Caki2 (cell line): ENCODE measurements at places on chromosomes 16 and 17.
A peak's percentile ranks its signal among the peaks of the same experiment; 100 is the strongest.

- DNase-seq, result no peak
Observed at GRCh38 chr16:67666559-67667452, at the start of the genes C16orf86 and ENKD1. Gene C16orf86, plus strand, starts transcription at chr16:67666814. Its CDS starts 157 bp downstream, at chr16:67666971. Gene ENKD1, minus strand, starts transcription at chr16:67666750. Its CDS starts 308 bp downstream, at chr16:67666442.

DNA sequence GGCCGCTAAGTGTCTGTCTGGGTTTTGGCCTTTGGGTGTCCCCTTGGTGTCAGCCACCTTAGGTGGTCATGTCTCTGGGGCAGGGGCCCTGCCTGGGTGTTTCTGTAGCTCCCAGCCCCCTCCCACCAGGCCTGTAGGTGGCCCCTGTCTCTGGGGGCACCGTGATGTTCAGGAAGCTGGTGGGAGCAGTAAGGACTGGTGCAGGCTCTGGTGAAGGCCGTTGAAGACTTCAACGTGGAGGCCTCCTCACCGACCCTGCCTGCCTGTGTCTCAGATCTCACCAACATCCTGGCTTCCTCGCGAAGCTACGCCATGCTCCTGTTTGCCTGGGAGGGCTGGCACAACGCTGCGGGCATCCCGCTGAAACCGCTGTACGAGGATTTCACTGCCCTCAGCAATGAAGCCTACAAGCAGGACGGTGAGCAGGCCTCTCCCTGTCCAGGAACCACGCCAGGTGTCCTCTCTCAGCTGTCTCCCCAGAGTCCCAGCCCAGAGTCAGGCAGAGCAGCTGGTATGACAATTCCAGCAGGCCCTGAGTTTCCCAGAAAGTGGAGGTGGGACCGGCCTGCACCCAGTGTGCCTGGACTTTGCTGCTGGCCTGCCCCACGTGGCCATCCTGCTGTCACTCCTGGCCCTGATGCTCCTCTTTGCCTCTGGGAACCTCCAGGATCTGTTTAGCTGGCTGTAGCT, 2.8 kb downstream of the ACE start:
- DNase-seq, result no peak

DNA sequence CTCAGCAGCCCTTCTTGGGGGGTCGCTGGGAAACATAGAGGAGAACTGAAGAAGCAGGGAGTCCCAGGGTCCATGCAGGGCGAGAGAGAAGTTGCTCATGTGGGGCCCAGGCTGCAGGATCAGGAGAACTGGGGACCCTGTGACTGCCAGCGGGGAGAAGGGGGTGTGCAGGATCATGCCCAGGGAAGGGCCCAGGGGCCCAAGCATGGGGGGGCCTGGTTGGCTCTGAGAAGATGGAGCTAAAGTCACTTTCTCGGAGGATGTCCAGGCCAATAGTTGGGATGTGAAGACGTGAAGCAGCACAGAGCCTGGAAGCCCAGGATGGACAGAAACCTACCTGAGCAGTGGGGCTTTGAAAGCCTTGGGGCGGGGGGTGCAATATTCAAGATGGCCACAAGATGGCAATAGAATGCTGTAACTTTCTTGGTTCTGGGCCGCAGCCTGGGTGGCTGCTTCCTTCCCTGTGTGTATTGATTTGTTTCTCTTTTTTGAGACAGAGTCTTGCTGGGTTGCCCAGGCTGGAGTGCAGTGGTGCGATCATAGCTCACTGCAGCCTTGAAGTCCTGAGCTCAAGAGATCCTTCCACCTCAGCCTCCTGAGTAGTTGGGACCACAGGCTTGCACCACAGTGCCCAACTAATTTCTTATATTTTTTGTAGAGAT, 3.4 kb downstream of the STH start:
- peak; percentile 64 for DNase-seq

DNA sequence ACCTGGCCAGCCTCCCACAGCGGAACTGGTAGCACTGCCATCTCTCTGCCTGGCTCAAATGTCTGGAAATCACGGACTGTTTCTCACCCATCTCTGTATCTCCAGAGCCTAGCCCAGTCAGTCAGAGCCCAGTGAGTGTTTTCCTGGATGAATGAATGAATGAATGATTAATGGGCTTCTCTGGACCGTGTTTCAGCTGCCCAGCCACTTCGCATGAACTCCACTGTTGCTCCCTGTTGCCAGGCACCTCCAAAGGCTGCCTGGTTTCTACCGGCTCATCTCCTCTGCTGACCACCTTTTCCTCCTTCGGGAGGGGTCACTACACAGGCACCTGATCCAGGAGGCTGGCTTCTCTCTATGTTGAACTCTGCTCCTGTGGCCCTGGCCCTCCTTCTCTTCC, 91.0 kb upstream of the SDK2 start:
- no peak for DNase-seq

- DNase-seq, result no peak
Observed at GRCh38 chr16:70598937-70599503, 47.3 kb upstream of the IL34 start.

GRCh38 chr17:76296186-76296585, 11.9 kb downstream of the QRICH2 start:
- no peak for DNase-seq

DNA sequence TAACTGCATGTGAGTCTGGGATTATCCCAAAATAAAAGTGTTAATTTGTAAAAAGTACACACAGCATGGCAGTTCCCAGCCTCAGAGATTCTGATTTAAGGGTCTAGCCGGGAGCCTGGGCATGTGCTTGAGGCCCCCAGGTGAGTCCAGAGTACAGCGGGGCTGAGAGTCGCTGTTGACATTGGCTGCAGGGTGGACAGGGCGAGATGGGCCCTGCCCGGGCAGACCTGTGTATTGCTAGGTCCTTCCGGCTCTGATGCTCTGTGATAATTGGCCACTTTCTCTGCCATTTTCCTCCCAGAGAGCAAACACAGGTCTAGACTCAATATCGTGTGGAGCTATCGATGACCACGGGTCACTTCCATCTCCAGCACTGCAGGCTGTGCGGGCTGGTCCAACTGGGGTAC, 73.6 kb downstream of the ABCC6 start:
- no peak for DNase-seq

DNA sequence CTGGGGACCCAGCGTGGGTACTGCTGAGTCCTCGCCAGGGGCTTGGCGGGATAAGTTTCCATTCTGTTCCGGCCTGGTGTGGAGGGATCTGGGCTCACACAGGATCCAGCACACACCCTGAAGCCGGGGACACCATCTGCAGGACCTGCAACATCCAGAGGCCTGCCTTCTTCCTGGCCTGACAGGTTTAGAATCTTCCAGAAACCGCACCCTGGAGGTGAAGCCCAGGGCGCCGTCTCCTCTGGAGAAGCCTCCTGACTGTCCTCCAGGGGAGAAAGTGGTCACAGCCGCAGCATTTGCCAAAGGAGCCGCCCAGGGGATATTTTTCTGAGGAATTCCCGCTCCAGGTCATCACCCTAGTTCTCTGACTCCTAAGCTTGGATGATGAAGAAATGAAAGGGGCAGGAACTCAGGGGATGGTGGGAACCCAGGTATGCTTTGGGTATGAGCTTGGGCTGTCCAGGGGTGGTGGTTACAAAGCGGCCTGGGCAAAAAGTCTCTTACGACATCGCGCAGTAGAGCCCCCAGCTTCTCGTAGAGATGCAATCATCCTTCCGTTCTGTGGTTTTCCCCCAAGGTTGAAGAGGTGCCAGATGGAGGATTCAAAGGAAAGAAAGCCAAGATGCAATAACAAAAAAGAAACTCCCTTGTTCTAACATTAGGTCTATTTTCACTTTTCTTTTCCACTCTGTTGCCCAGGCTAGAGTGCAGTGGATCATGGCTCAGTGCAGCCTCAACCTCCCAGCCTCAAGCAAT, 9.1 kb upstream of the CRISPLD2 start:
- DNase-seq, result no peak

- DNase-seq, result no peak
Observed at GRCh38 chr17:36017799-36018198, at the start of gene CCL23. Gene CCL23, minus strand, starts transcription at chr17:36017972. Its CDS starts 75 bp downstream, at chr17:36017897.

GRCh38 chr16:54289945-54290832, 3.6 kb upstream of the IRX3 start:
- no peak for DNase-seq

DNA sequence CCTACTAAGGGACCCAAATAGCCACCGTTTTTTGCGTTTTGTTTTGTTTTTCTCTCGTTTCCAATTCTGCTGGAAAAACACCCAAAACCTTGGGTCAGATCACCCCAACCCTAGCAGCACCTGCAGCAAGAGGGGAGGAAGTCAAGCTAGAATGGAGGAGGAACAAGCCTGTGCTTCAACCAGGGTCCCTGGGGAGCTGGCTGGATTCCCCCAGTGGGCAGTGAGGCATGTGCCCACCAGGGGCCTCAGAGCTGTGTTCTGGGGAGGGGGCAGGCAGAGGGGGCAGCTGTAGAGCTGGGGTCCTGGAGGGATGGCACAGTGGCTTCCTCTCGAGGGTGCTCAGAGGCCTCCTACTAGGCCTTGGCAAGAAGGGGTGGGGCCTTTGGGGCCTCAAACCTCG, 6.5 kb downstream of the CD79B start:
- DNase-seq, result no peak

DNA sequence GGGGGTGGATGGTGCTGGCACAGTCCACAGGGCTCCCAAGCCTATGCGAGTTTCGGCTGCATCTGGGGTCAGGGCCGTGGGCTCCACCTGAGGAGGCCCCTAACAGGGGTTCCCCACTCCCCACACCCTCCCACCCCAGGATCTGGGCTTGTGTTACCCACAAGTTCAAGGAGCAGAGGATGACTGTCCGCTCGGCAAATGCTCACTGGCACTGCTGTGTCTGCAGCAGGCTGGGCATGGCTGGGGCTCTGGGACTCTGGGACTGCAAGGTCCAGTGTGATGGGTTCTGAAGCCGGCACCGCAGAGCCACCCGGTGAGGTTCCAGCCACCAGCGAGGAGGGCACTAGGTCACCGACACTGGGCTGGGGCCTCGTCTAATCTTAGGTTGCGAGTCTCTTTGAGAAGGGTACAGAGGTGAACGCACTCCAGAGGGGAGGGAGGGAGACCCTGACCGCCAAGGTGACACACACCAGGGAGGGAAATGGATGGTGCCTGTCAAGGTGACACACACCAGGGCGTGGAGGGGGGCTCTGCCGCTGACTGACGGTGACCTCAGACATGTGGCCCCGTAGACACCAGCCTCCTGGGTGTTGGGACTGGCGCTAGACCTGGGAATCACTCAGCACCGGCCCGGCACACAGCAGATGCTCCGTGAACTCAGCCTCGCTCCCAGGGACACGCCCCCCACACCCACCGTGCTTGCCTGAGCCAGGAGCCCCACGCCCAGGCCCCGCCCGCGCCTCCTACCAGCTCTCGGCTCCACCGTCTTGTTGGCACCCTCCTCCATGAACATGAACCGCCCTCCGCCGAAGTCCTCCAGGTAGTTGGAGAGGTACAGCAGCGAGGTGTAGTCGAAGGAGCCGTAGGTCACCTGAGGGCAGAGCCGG, 20.5 kb upstream of the HEXD start:
- no peak for DNase-seq

DNA sequence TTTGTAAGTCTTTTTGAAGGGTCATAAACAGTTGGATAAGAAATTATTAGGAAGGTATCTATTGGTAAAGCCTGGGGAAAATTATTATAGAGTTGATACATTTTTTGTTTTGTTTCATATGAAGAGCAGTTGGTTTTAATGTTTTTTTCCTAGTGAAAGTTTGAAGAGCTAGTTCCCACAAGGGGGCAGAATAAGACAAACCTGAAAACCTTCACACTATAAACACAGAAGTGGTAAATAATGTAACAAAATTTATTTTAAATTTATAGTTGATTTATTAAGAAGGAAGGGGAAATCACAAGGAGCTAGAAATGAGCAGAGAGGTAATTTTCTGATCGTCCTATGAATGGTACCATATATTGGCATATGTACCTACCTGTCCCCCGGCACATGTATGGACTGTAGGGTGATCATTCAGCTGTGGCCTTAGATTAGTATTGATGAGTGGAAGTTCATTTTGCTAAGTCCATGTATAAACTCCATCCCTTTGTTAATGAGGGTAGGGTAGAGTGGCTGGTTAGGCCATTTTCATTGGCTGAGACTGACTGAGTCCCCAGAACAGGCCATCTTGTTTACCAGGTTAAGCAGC, 116.3 kb downstream of the TANC2 start:
- DNase-seq, result peak; percentile 10

DNA sequence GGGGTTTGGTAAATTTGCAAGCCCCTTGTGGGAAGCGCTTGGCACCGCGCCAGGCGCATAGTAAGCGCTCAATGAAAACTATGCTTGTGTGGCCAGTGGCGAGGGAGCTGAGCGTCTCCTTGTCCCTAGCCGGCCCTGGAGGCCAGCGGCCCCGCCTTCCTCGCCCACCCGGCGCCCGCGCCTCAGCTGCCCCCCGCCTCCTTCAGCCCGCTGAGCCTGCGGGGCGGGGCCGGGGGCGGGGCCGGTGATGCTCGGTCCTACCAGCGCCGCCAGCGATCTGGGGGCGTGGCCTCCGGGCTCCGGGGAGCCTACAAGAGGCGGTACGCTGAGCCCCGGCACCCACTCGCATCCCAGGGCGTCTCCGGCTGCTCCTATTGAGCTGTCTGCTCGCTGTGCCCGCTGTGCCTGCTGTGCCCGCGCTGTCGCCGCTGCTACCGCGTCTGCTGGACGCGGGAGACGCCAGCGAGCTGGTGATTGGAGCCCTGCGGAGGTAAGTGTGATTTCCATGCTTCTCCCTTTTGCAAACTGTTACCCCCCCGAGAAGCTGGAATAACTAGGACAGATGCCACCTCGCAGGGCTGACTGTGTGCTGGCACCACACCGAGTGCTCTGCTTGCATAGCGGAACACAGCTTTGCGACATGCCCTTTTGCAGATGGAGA, at the start of gene CRISPLD2:
CRISPLD2 (plus strand) TSS at position 342 of the 661 bp plus-strand sequence. CDS start 18,511 bp downstream, outside the sequence.
- peak; percentile 90 for DNase-seq

- DNase-seq, result peak; percentile 31
Observed at GRCh38 chr17:38702916-38703741, 1.9 kb upstream of the MLLT6 start.

DNA sequence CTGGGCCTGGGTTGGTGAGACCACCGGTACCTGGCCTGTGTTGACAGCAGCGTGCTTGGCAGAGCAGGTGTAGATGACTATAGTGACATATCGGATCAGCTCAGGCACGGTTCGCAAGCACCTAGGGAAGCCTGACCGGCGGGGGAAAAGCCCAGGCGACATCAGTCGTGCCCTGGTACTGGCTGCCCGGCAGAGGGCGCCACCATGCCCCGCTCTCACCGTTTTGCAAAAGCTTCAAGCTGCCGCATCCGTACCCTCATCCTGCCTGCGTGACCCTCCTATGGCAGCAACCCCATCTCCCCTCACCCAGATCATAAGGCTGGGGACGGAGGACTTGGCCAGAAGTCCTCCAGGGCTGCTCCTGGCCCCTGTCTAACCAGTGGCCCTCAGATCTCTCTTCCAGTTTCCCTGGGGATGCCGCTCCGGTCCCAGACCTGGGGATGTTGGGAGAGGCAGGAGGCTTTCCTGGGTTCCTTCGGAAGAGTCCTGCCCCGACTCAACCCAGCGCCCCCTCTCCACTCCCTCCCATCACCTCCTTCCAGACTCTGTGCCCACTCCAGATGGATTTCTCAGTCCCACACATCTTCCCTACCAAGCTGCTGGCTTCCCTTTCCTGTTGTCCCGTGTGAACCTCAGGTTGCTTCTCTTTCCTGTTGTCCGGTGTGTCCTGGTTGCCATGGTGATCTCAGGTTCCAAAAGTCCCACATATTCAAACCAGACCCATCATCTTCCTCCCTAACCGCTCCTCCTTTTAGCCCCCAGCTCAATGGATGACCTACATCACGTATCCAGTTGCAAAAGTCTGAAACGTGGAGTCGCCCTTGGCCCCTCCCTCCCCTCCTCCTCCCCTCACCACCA, 13.7 kb downstream of the ALOX12B start:
- DNase-seq, result peak; percentile 31
